Adipocyte (in vitro differentiated cells): ENCODE measurements at places on chromosomes 6 and 20.

DNA sequence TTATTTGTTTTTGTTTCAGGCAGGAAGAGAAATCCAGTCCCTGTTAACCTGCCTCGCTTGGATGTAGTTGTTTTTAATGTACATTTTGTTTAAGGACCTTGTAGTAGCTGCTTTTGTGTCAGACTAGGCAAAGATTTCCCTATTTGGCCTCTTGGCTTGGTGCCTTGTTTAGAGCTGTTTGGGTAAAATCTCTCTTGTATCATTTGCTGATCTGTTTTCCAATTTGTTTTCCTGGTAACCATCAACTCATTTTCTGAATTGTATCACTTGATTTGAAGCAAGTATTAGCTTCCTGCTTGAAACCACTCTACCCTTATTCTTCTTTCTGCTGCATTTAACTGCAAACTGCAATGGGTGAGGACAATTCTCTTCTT, 160.7 kb downstream of the ZFAND3 start:
- peak; percentile 30 for DNase-seq

- no peak for DNase-seq
Observed at GRCh38 chr6:89727501-89727900, 89.0 kb upstream of the LYRM2 start.

DNA sequence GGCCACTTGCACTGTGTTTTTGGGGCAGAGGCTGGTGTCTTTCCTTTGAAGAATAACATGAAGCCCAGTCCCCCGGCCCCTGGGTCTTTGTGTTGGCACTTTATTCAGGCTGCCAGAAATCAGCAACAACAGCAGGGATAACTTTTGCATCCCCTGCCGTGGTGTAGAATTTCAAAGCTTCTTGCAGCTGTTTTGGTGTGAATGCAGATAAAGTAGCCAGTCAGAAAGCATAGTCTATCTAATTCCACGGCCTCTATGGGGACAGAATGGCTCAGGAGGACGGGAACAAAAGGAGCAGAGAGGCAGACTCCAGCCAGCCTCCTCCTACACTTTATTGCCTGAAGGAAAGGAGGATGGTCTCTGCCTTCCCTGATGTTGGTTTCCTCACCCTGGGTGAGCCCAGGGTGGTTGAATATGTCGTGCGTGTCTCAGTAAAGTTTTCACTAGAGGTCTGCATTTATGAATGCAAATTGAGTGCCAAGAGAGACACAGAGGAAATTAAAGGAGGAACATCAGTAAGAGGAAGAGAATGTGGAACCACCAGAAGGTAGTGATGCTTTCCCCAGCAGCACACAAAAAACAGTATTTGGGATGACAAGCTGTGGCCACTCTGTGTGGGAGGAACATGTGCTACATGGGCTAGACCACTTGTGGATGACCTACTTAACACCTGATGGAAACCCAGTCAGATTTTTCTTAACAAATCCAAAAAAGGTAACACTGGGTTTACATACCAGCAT, 125.9 kb upstream of the TRAF3IP2 start:
- no peak for DNase-seq

- no peak for DNase-seq
Observed at GRCh38 chr20:24017458-24017755, 28.8 kb upstream of the GGTLC1 start.

GRCh38 chr6:42211726-42212125, 5.9 kb downstream of the MRPS10 start:
- DNase-seq, result no peak

DNA sequence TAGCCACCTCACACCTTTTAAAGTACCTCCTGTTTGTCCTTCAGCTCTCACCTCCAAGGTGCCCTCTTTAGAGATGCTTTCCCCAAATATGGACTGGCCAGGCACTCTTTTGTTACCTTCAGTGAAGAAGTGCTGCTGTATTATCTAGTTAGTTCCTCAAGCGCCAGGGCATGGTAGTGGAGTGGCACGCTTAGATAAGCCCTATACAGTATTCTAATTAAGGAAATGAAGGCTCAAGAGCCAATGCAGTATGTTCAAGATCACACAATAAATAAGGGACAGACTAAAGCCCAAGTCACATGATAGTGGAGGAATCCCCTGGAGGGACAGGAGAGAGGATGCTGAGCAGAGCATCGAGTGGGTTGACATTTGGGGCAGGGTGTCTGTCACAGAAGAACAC, 28.5 kb upstream of the GFOD1 start:
- DNase-seq, result no peak

DNA sequence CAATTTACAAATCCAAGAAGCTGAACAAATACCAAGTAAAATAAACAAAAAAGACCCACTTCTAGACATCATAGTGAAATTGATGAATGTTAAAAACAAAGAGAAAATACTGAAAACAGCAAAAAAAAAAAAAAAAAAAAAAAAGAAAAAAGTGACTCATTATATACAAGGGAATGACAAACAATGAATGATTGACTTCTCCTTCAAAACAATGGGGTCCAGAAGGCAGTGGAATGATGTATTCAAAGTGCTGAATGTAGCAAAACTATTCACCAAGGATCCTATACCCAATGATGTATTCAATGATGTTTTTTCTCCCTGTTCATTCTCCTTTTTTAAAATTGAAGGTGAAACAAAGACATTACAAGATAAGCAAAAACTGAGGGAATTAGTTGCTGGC, 650.0 kb downstream of the UTRN start:
- no peak for DNase-seq

GRCh38 chr20:46740214-46740609, 30.8 kb downstream of the SLC2A10 start:
- DNase-seq, result no peak

GRCh38 chr6:92132457-92132856, 1286.9 kb downstream of the EPHA7 start:
- DNase-seq, result no peak

- no peak for DNase-seq
Observed at GRCh38 chr20:48626938-48627736, 200.7 kb downstream of the PREX1 start.

DNA sequence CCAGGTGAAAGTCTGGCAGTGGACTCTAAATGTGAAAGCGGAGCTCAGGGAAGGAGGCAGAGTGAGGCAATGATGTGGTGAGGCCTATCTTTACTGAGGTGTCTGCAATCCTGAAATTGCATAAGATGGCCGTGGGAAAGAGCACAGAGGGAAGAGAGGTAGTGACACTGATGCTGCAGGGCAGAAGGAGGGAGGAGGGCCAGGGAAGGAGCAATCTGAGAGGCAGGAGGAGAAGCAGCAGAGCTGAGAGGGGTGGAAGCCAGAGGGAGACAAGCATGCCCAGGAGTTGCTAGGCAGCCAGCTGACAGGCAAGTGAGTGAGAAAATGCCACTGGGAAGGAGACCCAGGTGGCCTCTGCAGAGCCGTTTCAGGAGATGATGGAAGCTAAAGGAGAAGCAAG, 97.4 kb upstream of the CNR1 start:
- no peak for DNase-seq

DNA sequence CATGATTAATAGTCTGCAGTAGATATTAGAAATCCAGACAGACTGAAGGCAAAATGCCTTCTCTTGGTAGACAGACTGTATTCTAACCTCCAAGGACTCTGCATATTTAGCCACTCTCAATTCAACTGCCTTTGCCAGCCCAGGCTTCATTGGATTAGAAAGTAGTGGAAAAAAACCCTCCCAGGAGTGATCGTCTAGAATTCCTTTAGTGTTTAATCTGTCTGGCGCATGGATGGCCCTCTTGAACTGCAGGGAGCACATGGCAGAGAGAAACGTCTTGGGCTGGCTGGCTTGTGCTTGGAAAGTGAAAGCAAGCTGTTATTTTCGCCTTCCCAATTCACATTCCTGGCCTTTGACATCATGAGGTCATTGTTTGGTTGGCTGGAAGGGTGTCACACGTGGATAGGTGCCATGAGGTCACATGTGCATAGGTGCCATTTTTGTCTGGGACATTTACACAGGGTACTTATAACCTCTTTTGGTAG, 30.9 kb upstream of the NEDD9 start:
- DNase-seq, result peak; percentile 29
